Stimulated activated CD4-positive, alpha-beta T cell treated with anti-CD3 and anti-CD28 coated beads, Interleukin-15, amount 100 ng/mL, for 1 hour (primary cell): ENCODE measurements at places on chromosomes 6 and 20.

DNA sequence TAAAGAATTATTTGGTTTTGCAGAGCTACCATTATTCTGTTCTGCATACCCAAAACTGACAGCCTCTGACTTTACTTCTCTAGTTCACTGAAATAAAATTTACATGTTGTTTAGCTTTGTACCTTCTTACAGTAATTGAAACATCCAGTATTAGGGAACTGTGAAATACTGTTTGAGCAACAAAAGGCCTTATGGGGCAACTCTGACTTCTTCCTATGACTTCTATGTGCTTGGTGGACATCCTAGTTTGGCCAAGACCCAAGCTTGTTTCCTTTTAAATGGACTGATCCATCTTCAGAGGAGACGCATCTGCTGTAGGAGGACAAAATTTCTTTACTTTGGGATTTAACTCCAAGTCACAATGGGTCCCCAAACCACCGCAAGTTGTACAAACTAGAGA, 44.7 kb downstream of the NR2E1 start:
- no peak for DNase-seq

DNA sequence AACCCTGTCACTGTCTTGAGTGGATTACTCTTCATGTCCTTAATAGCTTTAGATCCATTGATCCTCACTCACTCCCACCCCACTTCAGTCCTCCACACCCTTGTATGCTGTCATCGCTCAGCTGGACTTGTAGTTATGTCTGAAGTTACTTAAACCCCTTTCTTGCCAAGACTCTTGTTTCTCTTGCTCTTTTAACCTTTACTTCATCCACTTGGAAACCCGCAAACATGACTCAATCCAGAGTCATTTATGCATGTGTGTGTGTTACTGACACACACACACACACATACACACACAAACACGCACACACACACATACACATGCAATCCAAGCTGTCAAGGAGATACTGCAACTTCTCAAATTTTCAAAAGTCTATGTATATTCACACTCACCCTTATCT, 341.8 kb downstream of the SYNE1 start:
- no peak for DNase-seq

- DNase-seq = no peak
Observed at GRCh38 chr6:44828780-44829179, 441.3 kb downstream of the CDC5L start.

DNA sequence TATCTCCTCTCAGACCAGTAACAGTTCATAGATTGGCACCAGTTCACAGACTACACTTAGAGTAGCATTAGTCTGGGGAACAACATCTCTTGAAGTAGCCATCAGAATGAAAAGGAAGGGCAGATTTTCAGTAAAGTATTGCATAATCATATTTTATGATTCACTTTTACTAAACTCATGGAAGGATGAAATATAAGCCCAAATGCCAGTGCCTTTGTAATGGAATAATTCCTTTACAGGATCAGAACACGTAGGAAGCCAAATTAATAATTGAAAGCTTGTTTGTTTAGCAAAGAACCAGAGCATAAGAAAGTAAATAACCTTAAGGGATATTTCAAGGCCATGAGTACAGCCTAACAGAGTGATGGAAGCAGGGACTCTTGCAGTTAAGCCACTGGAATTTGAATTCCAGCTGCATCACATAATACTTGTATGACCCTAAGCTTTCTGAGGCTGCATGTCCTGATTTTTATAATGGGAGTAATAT, 11.4 kb upstream of the LOC128125822 start:
- DNase-seq = no peak

DNA sequence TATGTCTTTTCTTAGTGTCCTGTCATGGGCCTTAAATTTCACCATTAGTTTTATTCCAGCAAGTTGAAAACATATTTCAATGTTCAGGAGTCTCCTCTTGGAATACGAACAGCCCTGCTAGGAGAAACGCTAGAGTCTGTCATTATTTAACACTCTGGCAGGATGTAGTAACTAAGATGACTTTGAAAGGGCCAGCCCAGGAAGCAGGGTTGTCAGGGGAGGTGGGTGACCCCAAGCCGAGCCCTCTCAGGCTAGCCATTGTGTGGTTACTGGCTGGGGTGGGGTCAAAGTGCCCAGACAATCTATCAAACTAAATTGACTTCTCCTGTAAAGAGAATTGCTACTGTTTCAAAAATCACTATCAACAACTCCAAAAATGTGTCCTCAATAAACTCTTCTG, 67.8 kb downstream of the LY86 start:
- DNase-seq = no peak

GRCh38 chr6:96410467-96410866, 111.1 kb upstream of the UFL1 start:
- DNase-seq = no peak

- no peak for DNase-seq
Observed at GRCh38 chr6:132512342-132512637, 626 bp downstream of the STX7 start.

DNA sequence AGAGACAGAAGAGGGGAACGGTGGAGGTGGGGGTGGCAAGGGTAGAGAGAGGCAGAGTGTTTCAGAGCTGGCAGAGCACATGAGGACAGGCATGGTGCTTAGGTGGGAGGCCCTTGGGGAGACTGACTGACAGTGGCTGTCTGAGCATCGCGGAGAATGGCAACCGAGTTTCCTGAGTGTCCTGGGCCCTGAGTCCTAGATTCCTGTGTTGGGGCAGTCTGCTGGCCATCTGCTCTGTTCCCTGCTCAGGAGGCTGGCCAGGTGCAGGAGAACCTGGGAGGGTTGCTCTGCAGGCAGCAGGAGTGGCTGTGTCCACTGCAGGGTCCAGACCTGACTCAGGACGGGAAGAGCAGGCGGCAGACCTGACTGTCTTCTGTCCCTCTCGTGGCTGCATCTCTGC, 248.9 kb downstream of the LRFN2 start:
- DNase-seq = no peak

GRCh38 chr20:53399083-53399482, 194.6 kb downstream of the ZNF217 start:
- DNase-seq = no peak

DNA sequence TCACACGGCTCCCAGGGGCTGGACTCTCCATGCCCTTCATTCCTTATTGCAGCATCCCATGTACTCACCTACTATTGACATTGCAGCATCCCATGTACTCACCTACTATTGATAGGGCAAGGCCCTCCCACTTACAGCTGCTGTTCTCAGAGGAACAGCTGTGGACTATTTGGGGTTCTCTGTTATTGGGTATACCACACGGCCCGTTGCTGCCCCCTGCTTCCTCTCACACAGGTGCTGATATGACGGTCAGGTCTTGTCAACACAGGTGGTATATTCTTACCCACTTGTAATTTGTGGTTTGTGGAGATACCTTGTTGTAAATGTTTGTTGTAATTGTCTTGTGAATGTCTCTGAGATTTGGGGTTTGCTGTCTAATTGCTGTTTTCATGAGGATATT, 18.8 kb downstream of the ALDH5A1 start:
- no peak for DNase-seq

- DNase-seq = no peak
Observed at GRCh38 chr6:30749554-30750378, 5.4 kb upstream of the IER3 start.

- no peak for DNase-seq
Observed at GRCh38 chr6:25665455-25665854, 13.4 kb downstream of the SCGN start.

DNA sequence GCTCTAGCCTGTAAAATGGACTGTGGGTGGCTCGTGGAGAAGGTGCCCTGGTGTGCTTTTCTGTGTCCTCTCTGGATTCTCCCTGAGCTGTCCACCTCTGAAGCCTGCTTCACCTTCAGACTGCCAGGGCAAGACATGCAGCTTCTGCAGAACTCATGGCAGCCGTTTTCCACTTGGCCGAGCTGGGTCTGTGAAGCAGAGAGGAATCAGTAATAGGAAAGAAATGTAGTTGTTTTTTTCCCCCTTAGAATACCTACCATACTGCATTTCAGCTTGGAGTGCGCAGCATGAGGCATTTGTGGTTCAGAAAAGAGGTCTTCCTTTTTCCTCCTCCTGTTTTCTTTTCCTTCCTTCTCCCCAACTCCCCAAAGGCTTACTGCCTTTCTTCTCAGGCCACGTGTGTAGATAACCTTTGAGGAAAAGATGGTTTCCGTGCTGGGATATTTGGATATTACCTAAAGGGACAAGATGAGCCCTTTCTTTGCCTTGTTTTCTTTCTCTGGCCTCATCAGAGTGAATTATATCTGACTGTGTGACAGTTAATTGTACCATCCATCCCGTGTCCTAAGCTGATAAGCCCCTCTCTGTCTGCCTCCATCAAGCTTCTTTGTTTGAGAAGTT, 39.4 kb downstream of the RREB1 start:
- DNase-seq = no peak

DNA sequence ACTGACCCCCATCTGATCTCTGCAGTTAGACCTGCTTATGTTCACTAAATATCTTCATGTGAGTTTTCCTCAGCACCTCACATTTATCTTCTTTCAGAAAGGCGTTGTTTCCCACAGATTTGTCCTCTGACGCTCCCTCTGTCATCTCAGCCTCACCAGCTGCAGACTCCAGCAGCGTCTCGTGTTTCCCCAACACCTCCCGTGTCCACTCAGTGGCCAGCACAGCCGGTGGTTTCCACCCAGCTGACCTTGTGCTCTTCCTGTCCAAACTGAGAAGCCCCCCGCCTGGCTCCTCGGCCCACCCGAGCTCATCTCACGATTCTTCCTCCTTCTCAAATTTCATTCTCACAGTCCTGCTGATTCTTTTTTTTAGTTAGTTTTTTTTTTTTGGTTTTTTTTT, 12.5 kb downstream of the ERMARD start:
- no peak for DNase-seq

DNA sequence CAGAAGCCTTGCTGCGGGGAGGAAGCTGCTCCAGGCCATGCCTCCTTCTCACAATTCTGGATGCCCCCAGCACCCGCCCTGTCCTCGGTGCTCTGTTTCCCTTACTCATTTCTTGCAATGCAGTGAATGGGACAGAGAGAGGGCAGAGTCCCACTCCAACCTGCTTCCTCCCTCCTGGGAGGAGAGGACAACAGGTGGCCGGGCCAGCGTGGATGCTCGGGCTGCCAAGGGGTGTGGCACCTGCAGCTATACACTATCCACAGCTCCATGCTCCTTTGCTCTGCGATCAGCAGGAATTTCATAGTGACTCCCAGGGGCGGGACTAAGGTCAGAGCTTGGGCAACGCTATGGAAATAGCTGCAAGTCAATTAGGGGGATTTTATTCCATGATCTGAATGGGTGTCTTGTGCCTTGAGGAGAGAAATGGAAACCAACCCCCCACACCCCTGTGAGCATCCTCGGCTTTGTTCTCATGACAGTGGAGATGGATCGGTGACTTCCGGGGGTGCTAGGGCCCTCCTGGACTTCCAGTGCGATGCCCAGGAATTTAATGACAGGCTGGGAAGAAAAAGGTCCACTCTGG, 192.5 kb downstream of the MYLK4 start:
- no peak for DNase-seq

DNA sequence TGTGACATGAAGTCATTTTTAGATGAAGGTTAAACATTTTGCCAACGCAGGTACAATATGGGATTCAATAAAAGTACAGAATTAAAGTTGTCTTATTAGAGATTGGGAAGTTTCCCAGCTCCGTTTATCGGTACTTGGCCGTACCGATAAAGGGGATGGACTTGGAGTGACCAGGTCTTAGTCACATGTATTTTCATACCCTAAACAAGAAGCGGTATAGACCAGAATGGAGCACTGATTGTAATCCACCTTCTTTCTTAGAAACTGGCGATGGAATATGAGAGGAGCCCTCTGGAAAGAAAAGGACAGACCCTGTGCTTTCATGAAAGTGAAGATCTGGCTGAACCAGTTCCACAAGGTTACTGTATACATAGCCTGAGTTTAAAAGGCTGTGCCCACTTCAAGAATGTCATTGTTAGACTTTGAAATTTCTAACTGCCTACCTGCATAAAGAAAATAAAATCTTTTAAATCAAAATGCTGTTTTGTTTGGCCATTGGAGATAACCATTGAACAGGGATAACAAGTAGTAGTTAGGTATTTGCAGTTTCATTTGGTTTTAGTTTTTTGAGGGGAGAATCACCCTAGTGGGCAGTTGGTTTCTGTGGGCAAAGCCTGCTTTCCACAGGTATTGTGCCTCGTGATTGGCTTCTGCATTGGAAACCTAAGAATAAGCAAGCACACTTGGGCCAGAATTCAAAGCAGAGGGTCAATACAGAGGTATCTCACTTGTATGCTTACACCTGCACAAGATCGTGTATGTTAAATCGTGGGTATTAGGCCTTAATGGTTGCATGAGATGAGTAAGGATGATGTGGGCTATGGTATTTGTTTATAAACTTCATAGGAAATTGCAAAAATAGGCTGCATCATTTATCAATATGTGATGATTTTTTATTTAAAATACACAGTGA, 11.2 kb upstream of the ZNFX1 start:
- no peak for DNase-seq

GRCh38 chr20:21921251-21921650, 215.8 kb downstream of the PAX1 start:
- no peak for DNase-seq

GRCh38 chr20:19260412-19261090, 48.1 kb downstream of the SLC24A3 start:
- DNase-seq = no peak

GRCh38 chr6:33024521-33024920, 15.1 kb upstream of the HLA-DOA start:
- no peak for DNase-seq

DNA sequence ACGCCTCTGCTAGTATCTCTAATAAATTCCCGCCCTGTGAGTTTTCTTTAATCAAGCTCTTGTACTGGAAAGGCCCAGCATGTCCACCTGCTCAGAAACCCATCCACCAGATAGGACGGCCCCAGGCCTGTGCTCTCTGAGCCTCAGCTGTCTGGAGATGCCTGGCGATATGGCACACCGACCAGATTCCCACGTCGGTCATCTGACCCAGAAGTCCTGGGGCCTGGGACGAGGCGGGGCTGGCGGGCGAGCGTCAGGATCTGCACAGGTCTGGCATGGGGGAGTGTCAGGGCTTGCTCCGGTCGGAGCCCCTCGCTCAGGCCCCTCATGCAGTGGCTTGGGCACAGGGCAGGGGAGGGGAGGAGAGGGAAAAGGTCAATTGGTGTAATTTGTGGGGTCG, 10.2 kb downstream of the RNASET2 start:
- DNase-seq = no peak

DNA sequence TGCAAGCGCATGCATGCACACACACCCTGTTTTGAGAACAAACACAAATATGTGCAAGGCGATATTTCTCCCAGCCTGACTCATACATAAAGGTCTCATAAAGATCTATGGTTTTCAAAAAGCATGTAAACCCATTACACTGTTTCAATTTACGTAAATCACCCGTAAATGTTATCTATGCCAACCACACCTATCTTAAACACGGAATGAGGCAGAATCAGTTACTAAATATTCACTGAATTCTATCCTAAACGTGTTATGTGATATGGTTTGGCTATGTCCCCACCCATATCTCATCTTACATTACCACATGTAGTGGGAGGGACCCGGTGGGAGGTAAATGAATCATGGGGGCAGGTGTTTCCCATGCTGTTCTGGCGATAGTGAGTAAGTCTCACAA, 621.6 kb downstream of the KIF16B start:
- DNase-seq = no peak
